ENCODE measurements at places on chromosomes 6 and 20.

DNA sequence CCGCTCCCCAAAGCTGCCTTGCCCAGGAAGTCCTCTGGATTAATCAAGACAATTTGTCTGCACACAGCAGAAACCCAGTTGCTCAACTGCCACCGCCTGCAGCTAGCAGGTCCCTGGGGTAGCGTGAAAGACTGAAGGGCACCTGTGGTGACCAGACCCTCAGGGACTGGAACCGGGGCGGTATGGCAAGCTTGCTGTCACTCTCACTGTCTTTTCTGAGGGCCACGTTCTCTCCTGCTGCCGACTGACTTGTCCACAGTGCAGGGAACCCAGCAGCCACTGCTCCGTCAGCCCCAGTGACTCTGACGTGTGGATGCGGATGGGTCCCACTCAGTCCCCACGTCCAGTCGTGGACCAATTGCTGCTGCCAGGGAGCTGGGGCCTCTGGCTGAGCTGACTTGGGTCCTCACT is 72.8 kb upstream of the PMEPA1 start:
- no peak for DNase-seq

- DNase-seq: no peak
Measured at GRCh38 chr20:51562332-51563173, 20.0 kb upstream of the NFATC2 start.

DNA sequence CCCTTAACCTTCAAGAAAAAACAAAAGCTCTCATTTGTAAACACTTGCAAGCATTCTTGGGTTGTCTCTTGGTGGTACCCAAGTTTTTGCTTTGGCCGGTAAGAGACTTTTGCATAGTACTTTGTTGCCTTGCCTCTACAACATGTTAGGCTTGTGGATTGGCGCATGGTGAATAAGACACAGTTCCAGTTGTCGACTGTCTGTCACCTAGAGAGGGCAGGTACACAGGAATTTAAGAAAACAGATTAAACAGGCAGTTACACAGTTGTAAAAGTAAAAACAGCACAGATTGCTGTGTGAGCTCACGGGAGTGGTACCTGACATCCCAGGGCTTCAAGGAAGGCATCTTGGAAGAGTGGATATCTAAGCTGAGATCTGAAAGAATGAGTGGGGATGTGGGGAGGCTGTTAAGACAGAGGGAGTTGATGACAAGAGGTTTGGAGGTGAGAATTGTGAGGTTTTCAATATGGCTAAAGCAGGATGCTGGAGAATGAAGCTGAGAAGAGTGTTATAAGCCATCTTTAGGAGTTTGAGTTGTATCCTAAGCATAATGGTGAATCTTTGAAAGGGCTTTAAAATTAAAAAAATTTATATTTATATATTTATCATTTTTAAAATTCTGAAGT is 19.2 kb downstream of the UTRN start:
- no peak for DNase-seq

- DNase-seq: no peak
Measured at GRCh38 chr6:142518126-142518525, 216.3 kb downstream of the ADGRG6 start.

GRCh38 chr6:53020005-53020744 is 25.1 kb upstream of the GSTA4 start:
- DNase-seq: no peak

DNA sequence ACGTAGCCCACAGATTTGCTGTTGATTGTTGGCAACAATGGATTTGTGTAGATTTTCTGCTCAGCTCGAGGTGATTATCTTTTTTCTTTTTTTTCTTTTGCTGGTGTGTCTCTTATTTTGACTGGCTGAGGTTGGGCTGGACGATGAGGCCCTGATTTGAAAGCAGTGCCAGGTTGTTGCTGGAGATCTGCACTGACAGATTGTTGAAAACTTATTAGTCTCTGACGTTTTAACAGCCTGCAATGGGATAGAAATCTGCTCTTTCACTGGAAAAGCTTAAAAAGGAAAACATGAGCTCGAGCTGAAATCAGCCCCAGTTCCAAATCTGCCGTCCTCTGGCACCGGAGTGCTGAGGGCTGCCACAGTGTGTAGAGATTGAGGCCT is 87.7 kb downstream of the PDE7B start:
- DNase-seq: no peak

GRCh38 chr20:47356220-47356525 is 326 bp downstream of the ZMYND8 start:
- no peak for DNase-seq

GRCh38 chr6:80872199-80872950 is 765.9 kb downstream of the BCKDHB start:
- no peak for DNase-seq

GRCh38 chr20:63508072-63508768 is 9.3 kb upstream of the EEF1A2 start:
- no peak for DNase-seq
